ENCODE measurements at places on chromosomes 1 and 21.

DNA sequence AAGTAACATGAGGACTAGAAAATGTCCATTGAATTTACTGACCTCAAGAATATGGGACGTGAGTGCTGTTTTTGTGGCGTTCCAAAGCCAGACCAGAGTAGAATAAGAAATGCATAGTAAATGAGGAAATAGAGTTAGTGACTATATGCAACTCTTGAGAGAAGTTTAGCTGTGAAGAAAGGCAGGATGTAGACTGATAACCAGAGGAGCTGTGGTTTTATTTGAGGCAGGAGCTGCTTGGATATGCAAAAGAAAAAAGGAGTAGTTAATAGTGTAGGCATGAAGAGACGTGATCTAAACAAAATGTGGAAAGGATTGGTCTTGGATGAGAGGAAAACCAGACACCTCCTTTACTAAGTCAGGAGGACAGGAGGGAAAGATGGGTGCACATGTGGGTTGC is 28.2 kb downstream of the DNAH14 start:
- no peak for DNase-seq

DNA sequence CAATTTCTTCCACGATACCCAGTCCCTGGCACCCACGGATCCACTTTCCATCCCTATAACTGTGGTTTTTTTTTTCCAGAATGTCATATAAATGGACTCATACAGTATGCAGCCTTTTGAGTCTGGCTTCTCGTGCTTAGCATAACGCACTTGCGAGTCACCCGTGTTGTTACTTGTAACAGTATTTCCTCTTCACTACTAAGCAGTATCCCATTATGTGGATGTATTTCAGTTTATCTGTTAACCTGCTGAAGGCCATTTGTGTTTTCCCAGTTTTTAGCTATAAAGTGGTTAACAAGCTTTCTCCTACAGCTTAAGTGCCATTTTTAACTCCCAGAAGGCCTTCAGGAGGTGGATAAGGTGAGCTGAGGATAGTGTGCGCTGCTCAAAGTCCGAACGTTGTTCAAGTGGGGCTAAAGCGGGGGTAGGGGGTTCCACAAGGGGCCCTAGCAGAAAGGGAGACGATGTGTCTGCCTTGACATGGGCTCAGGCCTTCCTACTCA is 829 bp downstream of the ADAR start:
- DNase-seq: peak; percentile 43

GRCh38 chr1:35580949-35581388 is 7.9 kb downstream of the TFAP2E start:
- no peak for DNase-seq

DNA sequence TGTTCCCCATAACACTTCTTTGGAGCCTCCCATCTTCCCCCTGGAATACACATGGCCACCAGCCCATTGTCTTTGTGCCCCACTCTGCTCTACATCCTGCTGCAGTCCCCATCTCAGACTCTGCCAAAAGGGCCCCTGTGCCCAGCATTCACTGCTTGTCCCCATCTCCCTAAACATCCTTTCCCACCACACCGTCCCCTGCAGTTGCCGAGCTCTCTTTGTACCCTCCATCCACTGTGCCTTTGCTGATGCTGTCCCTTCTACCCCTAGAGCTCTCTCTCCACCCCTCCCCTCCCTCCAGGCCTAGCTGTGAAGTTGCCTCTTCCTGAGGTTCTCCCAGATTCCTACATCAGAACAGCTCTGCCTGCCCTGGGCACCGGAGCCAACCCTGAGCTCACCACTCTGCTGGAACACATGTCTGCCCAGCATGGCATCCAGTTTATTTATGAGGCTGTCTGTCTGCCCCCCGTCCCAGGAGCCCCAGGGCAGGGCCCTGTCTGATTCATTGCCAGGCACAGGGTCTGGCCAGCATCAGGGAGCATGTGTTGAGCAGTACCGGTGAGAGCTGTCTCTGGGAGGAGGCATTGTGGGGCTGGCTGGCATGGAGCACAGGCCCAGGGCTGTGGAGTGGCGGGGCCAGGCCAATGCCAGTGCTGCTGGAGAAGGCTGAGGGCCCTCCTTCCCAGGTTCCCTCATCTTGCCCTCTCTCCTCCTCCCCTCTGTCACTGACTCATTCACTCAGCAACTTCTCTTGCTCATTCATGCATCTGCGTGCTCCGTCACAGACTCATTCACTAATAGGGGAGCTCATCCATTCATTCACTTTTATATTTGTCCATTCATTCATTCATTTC is 28.8 kb downstream of the EDN2 start:
- DNase-seq: peak; percentile 79

DNA sequence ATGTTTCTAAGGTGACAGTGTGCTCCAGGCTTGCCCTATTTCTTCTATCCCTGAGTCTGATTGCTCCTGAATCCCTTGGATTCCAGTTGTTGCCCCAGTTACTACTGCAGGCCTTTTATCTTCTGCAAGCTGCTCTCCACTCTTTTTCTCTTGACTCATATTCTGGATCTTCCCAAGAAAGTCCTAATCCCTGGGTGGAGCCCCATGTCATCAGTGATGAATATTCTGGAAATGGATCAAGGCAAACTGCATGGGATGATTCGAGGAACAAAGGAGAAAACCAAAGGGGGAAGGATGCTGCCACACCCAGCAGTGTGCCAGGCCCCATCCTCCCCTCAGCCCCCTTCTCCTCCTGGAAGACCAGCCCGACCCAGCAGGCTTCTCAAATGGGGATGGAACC is 63.3 kb upstream of the ATP2B4 start:
- DNase-seq: no peak

GRCh38 chr1:231839999-231840398 is 213.4 kb downstream of the DISC1 start:
- DNase-seq: no peak

DNA sequence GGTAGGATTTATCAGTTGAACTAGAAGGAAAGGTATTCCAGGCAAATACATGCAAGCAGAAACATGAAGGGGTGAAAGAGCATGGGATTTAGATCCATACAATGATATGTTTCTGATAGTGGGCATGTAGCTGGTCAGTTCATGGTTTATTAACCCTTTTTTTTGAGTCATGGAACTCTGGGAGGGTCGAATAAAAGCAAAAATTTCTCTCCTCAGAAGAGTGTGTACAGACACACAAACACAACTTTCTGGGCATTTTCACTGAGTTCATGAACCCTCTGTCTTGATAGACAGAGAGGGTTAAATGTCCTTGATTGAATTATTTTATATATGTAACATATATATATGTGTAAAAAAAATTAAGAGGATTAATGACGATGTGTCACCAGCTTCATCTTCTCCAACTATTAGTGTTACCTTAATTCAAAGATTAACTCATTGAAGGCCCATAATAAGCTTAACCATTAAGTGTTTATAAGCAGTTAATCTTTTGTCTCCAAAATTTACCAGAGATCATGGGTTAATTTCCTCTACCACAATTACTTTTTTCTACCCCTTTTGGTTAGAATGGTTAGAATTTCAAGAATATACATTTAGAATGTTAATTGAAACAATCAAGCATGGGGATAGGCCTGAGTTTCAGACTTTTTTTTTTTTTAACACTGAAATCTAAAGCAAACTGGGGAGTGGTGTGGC is 4.6 kb downstream of the JUN start:
- no peak for DNase-seq
